ENCODE measurements at places on chromosomes 1 and 21. TPM values are rescaled to one million over a fixed set of nuclear protein-coding genes. Genes with fewer than 3 reads are reported as not detected.

DNA sequence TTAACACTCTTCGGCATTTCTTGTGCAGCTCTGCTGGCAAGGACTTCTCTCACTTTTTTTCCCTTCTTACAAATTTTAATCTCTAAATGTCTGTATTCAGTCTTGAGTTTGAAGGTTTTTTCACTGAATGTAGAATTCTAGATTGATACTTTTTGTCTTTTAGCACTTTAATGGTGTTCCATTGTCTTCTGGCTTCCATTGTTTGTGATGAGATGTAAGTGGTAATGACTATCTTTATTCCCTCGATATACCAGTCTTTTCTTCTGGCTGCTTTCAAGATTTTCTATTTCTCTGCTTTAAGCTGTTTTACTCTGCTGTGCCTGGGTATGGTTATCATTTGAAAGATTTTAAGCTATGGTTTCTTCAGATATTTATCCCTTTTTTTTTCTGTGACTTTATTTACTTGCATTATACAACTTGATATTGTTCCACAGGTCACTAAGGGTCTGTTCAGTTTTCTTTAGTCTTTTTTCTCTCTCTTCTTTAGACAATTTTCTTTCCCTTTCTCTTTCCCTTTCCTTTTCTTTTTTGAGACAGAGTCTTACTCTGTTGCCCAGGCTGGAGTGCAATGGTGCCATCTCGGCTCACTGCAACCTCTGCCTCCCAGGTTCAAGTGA, 35.8 kb downstream of the DYRK1A start:
- no peak for DNase-seq

The TSNAX gene
- total RNA-seq = 90.8 TPM

GRCh38 chr1:228287541-228288425, 79.9 kb downstream of the OBSCN start:
- no peak for DNase-seq

The PRR9 gene
- not detected for total RNA-seq

The TCP10L gene
- total RNA-seq = not detected

DNA sequence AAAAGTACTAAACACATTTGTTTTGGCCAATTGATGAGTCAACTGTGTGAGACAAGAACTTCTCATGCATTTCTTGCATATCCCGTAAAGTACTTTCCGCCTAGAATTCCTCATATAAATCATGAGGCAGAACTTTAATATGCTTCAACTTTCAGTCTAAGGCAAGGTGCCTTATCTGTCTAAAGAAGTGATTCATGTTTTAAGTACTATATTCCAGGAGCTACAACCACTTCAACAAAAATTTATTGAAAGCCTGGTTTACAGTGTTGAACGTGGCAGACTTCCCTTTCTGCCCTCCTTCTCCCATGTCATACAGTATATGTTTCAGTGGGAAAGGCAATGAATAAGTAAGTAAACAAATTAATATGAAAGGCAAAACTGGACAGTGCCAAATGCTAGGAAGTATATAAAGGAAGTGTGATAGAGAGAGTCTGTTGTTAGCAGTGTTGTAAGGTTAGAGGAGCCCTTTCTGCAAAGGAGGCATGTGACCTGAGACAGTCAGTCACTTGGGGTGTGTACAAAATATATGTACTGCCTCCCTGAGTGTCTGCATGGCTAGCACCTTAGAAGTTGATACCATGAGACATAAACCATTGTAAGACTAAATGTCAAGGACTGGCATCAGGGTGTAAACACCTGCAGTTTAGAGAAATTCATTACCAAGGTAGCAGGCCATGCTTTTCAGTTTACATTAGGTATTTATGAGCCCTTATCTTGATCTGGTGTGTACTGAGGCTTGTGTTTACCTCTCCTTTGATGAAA, 362.2 kb downstream of the SRGAP2C start:
- DNase-seq = no peak

Measured in SK-MEL-5 (cell line).